Inflammatory macrophage (primary cell): ENCODE measurements at places on chromosomes 11 and 22.
A peak's percentile ranks its signal among the peaks of the same experiment; 100 is the strongest.

- no peak for DNase-seq
These were observed 18.9 kb upstream of the VWA5A start for GRCh38 chr11:124096364-124096763.

DNA sequence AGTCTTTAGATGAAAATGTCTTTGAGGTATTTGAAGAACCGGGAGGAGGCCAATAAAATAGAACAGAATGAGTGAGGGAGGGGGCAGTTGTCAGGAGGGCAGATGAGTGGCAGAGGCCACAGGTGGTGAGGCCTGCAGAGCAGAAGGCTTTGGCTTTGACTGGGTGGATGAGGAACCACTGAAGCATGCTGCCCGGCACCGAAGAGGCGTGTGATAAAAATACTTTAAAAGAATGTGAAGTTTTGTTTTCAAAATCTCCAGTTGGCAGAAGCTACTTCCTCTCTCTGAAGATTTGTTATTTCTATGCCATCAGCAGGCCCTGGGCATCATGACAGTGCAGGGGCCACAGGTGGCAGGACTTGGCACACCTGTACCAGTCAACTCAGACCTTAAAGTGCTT, 6.3 kb downstream of the MS4A12 start:
- peak; percentile 43 for DNase-seq

DNA sequence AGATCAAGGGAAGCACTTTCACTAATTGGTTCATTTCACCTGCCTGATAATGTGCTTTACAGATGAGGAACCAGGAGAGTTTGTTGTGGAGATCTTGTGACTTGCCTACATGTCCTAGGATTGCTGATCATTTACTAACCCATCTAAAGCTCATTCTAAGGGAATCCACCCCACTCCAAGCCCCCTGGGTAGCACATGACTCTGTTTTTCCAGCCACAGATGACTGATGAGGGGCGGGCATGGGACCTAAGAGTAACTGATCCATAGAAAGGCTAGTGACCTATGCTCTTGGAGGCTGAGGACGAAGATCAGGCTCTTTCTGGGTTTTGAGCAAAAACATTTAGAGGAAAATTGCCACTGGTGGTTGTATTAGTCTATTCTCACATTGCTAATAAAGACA, 378.1 kb downstream of the CADM1 start:
- DNase-seq, result no peak

DNA sequence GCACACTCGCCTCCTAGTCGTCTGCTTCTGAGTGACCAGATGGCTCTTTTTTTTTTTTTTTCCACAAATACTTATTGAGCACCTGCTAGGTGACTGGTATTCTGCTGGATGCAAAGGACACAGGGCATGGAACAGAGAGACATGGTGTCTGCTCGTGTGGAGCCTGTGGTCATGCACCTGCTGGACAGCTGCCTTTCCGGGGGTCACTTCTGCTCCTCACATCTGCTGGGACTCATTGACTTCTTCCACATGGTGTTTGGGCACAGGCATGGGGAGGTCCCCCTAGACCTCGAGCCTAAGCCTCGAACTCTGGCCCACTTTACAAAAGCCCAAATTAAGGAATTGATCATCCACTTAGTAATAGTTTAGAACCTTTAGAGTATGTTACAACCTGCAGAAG, 39.5 kb upstream of the EMID1 start:
- DNase-seq, result no peak

DNA sequence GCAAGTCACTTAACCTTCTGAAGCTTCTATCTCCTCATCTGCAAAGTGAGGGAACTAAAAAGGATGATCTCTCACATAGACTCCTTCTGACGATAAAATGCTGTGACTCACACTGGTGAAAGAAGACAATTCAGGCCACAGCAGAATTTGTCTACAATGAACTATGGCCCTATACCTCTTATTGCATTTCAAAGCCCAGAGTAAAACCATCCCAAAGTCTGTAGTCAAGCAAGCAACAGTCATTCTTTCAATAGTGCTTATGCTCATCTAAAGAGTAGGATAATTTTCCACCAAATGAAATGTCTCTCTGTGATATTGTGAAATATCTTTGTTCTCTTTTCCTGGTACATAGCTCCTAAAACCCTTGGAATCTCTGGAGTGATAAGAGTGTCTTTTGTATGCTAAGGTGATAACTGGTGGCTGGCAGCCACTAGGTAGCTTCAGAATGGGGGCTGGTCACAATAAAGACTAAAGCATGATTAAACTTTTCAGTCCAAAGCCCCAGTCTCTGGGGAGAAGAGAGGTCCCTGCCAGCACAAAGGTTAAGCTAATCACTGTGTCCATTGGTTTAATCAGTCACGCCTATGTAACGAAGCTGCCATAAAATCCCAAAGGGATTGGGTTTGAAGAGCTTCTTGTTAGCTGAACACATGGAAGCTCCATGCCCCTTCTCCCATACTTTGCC, 30.8 kb downstream of the SYTL2 start:
- no peak for DNase-seq

DNA sequence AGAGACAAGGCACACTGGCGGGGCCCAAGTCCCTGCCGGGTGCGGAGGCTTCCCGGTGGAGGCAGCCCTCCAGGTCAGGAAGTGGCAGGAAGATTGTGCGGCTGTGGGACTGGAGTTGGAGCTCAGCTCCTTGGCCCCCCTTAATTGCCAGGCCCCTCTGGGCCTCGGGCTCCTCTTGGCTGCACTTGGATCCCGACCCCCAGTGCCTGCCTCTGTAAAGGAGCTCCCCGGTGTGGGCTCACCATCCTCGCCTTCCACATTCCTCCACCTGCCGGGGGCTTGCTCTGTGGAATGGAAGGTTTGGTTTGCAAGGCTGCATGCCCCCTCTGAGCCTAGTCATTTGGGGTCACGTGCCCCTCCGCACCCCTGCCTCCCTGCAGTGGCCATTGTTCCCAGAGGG, 38.1 kb upstream of the COMT start:
- no peak for DNase-seq

- no peak for DNase-seq
These were observed 176.4 kb downstream of the KIRREL3 start for GRCh38 chr11:126824035-126824607.

GRCh38 chr11:9839550-9839949, 175.7 kb downstream of the SWAP70 start:
- DNase-seq, result no peak

GRCh38 chr11:126404367-126404766, 48.9 kb downstream of the ST3GAL4 start:
- DNase-seq, result no peak

- no peak for DNase-seq
These were observed 153.0 kb downstream of the HIPK3 start for GRCh38 chr11:33410086-33410765.

- no peak for DNase-seq
These were observed 303.0 kb downstream of the CADM1 start for GRCh38 chr11:115201111-115201792.
